ENCODE measurements at places on chromosomes 1 and 21.
A peak's percentile ranks its signal among the peaks of the same experiment; 100 is the strongest.

DNA sequence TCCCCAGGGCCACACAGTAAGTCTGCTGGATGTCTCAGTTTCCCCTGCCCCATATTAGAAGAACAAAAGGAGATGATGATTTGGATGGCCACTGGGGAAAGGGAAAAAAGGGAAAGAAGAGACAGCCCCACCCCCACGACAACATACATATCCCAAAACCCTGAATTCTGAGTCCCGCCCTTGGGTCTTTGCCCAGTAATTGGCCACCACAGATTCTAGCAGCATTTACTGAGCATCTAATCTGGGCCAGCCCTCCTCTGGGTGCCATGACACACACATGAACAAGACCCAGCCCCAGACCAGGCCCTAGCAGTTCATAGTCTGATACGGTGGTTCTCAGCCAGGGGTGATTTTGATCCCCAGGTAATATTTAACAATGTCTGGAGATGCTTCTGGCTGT, 5.2 kb upstream of the TTC4 start:
- DNase-seq = no peak

- DNase-seq = no peak
Measured at GRCh38 chr1:223525957-223526356, 132.7 kb downstream of the CCDC185 start.

- peak; percentile 16 for DNase-seq
Measured at GRCh38 chr21:28336314-28336713, 656.4 kb downstream of the LTN1 start.

GRCh38 chr21:42122808-42123207, 51.7 kb downstream of the UMODL1 start:
- no peak for DNase-seq

DNA sequence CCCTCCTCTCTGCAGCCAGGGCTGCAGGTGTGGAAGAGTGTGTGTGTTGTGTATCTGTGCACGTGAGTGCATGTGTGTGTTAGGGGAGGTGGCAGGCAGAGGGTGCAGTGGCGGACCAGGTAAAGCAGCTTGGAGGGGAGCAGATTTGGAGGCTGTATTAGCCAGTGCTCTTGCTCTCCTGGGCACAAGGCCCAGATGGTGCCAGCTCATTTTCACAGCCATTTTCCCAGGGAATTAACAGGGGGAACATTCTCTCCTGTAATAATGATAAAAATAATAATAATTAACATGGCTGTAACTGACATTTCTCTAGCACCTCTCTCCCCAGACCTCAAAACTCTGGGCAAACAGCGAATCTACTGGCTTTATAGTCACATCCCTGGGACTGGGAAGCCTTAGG, 43.6 kb downstream of the LRRN2 start:
- no peak for DNase-seq

DNA sequence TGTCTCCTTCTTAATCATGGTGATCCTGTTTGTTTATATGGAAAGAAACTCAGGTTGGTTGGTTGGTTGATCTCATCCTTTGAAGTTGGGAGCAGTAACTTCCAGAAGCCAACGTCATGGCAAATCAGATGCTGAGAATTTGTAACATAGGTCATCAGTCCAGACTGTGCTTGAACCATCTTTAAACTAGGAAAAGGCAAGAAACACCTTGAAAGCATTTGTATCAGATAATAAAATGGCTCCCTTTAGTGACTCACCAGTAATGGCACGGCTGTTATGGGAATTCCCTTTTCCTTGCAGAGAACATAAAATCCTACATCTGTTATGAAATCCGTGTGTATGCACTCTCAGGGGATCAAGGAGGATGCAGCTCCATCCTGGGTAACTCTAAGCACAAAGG, 58.1 kb downstream of the SERBP1 start:
- DNase-seq = no peak

DNA sequence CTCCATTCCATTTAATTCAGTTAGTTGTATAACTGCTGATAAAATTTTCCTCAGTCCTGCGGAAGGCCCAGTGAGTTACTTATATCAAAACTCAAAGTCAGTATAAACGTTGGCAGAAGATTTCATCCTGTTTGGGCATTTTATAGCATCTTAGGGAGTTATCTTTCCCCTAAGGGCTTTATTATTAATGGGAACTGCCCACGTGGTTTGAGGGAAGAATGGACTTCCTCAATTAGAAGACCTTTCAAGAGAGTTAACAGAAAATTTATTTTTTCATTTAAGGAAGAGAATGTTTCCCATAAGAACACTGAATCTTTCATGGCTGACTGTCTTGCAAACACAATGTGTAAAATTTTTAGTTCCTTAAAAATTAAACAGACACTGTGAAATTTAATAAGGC, 400.1 kb downstream of the NEGR1 start:
- DNase-seq = no peak

DNA sequence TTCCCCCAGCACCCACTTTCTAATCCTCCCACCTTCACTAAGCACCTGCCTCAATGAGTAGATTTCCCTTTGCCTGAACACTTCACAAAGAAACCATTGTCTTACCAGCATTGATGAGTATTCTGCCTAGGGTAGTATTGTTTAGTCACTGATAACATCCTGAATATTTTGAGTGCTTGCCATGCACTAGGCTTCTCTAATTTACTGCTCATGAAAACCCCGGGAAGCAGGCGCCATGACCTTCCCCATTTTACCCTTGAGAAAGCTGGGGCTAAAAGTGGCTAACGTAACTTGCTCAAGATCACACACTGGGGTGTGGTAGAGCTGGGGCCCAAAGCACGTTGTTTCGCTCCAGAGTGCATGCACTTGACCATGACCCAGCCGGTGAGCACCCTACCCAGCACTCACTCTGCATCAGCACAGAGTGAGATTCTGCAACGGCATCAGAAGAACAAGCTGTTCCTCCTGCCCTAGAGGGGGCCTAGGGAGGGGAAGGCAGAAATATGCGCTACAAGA, 10.6 kb upstream of the F3 start:
- peak; percentile 73 for DNase-seq

Data from HepG2 (cell line).